ENCODE measurements at places on chromosomes 12 and 14. TPM values are rescaled to one million over a fixed set of nuclear protein-coding genes. Genes with fewer than 3 reads are reported as not detected.

LYZ gene
- total RNA-seq = 115 TPM

TDP1 gene
- total RNA-seq = 26.2 TPM

NFATC4 gene
- 53.0 TPM for total RNA-seq

RABGGTA gene
- 18.9 TPM for total RNA-seq

POTEM gene
- not detected for total RNA-seq

MORN3 gene
- total RNA-seq = 0.70 TPM

PRPH gene
- 0.18 TPM for total RNA-seq

WNT1 gene
- not detected for total RNA-seq

CEBPE gene
- 1.1 TPM for total RNA-seq

COQ5 gene
- 51.4 TPM for total RNA-seq

KRT82 gene
- not detected for total RNA-seq

SIX1 gene
- total RNA-seq = 18.0 TPM

IL22 gene
- not detected for total RNA-seq

RPL10L gene
- total RNA-seq = not detected

C3AR1 gene
- total RNA-seq = 5.8 TPM

C12orf50 gene
- total RNA-seq = not detected

Measured in metanephros (tissue), 2 donors.